Amniotic stem cell (primary cell): ENCODE measurements at places on chromosomes 7 and 10.

- no peak for DNase-seq
These were observed 79.5 kb downstream of the PAX2 start for GRCh38 chr10:100824886-100825285.

GRCh38 chr7:90721869-90722431, 125.8 kb downstream of the CDK14 start:
- DNase-seq: no peak

DNA sequence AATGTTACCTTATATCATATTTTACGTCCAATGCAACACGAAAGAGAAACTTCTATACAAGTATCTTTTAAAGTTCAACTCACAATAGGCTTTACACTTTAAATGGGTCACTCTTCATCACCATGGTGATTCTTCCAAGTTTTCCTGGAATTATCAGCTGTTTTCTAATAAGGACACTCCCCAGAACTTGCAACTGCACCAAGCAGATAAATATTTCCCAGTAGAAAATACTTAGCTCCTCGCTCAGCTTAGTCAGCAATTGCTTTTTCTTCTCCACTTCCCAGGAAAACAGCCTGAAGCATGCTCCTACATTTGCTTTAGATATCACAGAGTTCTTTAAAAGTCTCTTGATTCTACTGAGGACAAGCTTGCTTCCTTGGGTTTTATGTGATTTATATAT, 25.7 kb upstream of the ADD3 start:
- DNase-seq: no peak

DNA sequence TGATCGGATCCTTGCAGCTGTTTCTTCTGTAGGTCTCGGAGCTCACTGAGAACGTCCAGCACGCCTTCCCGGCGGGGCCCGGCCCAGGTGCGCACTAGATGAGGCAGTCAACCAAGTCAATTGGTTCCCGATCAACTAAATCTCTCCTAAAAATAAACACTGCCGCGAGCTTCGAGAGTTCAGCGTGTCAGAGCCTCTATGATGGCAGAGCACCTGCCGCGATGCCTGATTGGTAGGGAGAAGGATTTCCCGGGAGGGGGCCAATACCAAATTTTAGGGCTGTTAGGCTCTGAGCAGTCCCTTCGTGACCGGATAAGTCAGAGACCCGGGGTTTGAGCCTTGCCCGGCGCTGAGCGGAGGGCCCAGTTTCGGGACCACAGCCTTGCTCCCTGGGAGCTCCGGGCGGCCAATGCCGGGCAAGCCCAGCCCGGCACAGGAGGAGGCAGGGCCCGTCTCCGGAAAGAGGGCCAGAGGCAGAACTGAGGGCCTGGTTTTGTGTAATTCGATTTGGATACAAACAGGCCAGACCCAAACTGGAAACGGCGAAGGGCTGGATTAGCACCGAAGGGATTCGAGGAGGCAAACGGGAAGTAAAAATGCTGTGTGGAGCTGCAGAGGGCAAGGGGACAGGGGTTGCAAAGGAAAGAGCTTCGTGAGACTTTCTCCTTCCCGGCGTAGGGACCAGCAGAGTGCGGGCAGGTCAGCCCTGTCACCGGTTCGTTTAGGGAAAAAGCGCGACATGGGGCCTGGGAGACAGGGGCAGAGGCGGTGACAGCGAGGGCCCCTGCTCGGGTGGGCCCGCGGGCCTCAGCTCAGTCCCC, 569 bp downstream of the SLC26A5 start:
- DNase-seq: no peak

DNA sequence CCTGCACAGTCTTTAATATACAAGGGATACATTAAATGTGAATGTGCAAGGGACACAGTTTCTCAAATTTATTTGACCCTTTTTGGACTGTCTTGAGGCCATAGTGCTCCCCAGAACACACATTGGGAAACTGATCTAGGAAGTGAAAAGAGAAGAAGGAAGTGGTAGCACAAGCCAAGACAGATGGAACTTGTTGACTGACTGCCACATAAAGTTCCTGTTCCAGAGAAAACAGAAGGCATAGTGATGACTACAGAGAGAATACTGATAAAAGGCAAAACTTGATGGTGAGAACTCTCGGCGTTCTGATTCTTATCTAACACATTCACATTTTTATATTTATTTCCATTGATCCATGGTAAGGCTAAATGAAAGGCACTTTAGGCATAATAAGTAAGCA, 1216.4 kb downstream of the CNTNAP2 start:
- no peak for DNase-seq

DNA sequence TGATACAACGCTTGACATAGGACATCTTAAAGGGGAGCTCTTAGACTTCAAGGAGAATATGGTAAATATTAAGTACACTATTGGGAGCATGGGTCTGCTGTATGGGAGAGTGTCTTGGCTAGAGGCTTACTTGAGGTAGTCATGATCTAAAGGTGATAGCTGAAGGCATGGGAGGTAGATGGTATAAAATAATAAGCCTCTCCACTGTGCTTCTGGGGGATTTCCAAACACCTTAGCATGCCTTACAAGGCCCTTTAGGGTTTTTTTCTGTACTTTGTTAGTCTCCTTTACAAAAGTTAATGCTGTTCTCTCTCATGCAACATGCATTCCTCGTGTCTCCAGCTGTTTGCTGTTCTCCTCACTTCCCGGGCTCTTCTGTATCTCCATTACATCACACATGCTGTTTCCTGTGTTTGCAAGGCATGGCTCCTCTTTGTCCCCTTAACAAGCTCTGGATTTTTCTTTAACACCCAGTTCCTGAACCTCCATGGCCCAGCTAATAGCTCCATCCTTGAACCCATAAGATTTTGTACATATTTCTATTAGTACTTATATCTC, 449.7 kb downstream of the AUTS2 start:
- no peak for DNase-seq

DNA sequence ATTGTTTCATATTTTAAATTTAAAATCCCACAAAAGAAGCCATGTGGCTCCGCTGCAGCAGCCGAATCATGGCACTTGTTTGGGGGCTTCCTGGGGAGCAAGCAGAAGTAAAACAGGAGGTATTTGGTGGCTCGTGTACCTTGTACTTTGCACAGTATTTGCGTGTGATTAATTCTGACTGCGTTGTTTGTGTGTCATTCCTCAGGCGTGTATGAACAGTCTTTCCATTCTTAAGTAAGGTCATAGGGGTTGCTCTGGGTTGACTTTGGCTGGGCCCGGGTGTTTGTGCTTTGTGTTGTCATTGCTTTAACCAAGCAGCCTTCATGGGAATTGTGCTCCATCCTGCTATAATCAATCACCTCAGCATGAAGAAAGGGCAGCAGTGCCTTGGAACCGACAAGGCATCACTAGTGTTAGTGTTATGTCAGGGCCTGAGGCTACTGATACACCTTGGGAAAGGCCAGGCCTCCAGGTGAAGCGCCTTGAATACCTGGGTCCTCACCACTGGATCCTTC, 182.4 kb downstream of the ARHGAP21 start:
- no peak for DNase-seq

DNA sequence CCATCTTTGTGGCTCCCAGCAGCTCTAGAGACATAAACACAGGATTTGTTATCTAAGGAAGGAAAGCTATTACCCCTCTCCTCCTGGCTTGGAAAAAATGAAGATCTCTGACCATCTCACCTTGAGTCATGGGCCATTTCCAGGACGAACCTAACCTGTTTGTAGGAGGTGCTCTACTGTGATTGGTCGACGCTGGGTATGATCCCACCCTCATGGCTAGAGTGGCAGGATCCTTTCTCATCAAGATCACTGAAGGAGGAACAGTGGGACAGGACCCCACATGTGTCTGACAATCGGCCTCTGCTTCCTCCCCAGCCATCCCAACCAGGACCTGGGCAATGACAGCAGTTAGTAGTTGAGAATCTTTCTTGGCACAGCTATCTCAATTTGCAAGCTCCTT, 144.1 kb downstream of the EMX2 start:
- DNase-seq: no peak

GRCh38 chr7:1087465-1087814, 473 bp upstream of the GPER1 start:
- DNase-seq: no peak

- DNase-seq: no peak
These were observed 27.5 kb upstream of the EZH2 start for GRCh38 chr7:148911626-148912025.

DNA sequence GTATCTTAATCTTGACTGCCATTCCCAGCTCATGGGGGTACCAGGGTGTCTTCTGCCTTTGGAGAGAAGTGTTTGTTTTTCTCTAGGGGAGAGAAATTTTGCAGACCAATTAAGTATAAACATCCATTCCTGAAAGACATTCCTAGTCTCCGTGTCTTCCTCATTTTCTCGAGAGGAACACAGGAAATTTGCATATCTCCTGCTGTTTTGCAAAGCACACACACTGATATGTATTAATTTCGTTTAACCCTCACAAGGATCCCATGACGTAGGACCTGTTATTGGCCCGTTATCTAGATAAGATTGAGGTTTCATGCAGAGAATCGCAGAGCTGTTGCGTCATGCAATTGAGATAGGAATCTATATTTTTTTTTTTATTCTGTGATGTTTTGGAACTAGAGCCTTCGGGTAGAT, 944 bp downstream of the RHBDD2 start:
- peak; percentile 4 for DNase-seq

DNA sequence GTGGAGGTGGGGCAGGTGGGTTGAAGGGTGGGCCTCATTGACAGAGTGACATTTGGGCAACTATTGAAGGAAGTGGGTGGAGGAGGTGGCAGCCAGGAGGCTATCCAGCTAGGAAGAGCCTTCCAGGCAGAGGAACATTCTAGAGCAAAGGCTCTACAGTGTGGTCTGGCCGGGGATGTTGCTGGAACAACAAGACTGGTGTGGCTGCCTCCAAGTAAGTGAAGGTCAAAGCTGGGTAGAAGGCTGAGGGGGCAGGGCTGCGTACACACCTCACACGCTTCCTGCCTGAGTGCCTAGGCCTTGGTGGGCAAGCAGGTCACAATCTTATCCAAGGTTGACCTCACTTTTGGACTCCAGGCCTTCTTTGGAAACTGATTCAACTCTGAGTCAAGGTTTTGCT, 6.6 kb downstream of the CPA1 start:
- no peak for DNase-seq

GRCh38 chr10:98423691-98424120, 8.7 kb upstream of the PYROXD2 start:
- DNase-seq: no peak

DNA sequence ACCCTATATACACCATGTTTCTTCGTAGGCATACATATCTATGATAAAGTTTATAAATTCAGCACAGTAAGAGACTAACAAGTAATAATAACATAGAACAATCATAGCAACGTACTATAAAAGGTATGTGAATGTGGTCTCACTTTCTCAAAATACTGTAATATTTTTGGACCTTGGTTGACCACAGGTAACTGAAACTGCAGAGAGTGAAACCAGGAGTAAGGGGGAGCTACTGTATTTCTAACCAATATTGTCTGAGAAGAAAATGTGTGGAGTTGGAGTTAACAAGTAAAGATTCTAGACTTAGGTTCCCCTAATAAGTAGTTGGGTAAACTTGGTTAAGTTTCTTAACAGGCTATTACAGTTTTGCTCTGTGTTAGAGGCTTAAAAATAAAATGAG, 72.1 kb downstream of the GNAI1 start:
- no peak for DNase-seq

DNA sequence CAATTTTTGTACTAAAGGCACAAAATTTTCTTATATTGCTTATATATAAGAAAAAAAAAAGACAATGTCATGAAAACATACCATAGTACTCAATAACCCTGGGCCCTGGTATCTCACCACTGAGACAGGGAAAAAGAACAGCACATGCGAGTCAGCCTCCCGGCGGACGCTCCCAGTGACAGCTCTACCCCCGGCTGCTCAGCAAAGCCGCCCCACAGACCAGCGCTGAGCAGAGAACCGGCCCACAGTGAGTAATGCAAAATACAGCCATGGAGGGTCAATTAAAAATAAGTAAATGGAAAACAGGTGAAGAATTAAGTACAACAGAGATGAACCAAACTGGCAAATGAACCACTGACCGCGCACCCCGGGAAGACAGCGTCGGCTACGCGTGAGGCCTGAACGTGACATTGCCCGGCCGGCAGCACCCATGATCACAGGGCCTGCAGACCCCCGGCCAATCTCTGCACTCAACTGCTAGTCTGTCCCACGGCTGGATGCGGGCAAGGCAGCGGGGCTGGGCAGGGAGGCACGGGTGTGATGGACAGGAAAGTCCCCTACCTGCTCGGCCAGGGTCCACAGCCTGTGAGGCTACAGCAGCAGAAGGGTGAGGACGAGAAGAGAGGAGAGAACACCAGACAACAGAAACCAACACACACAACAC, 175.9 kb downstream of the ZMYND11 start:
- DNase-seq: no peak

DNA sequence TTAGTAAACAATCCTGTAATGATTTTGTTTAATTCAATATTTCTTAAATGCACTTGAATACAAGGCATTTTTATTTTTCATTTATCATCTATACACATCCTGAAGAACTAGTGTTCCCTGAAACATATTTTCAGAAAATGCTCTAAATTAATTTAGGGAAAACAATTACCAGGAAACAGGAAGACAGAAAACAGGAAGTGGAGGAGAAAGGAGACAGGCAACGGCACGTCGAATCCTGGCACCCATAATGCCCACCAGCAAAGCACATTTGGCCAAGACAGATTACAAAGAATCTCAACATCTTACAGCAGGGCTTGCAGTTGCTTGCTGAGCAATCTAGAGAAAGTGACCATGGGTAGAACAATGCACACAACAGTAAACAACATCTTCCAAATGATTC, 571.1 kb downstream of the GRID1 start:
- no peak for DNase-seq

- no peak for DNase-seq
These were observed 30.6 kb upstream of the GALNTL5 start for GRCh38 chr7:151925446-151926335.

GRCh38 chr10:11320809-11321520, 290.5 kb downstream of the USP6NL start:
- no peak for DNase-seq

DNA sequence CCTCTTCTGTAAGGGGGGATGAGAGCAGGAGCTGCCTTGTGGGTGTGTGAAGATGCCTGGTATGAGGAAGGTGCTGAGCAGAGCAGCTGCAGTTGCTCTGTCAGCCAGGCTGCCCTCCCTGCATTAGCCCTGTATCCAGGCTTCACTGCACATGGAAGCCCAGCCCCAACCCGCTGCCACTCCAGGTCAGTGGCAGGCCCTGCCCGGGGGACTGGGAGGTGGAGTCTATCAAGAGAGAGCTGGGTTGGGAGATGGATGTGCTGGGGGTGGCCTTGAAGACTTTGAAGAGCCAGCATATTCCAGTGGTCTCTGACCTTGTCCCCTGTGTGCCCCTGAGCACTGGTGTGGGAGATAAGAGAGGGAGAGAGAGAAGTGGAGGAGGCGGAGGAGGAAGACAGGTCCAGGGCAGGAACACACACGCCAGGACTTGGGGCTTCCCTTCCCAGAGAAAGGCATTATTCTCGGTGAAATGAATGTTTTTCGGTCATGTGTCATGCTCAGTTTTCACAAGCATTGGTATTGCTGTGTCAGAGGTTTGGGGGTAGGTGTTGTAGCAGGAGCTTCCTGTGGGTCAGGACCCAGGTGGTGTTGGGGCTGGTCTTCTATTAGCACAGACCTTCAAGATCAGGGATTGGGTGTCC, 2.6 kb downstream of the PPIF start:
- no peak for DNase-seq
